Uterine smooth muscle cell (primary cell): ENCODE measurements at places on chromosomes 2 and 18. TPM values are rescaled to one million over a fixed set of nuclear protein-coding genes. Genes with fewer than 3 reads are reported as not detected.

Gene CAMKMT
- 7.1 and 7.6 TPM in 2 replicates for total RNA-seq

Gene CCNYL1
- 10.0 and 11.6 TPM in 2 replicates for total RNA-seq

Gene GATA6
- total RNA-seq, result 5.5 and 15.2 TPM in 2 replicates

Gene TWIST2
- 86.7 and 102 TPM in 2 replicates for total RNA-seq

Gene AGAP1
- total RNA-seq, result 11.8 and 11.9 TPM in 2 replicates

Gene HOXD9
- 0.66 and 0.75 TPM in 2 replicates for total RNA-seq

Gene ABCG8
- total RNA-seq, result not detected in 2 replicates

Gene BOLL
- not detected in 2 replicates for total RNA-seq
